NCI-H1417 treated with DMSO at 0.1 percent for 48 hours (cell line): ENCODE measurements at places on chromosomes 11 and 22.

- DNase-seq = no peak
These were observed 12.9 kb downstream of the ABTB2 start for GRCh38 chr11:34344768-34345539.

DNA sequence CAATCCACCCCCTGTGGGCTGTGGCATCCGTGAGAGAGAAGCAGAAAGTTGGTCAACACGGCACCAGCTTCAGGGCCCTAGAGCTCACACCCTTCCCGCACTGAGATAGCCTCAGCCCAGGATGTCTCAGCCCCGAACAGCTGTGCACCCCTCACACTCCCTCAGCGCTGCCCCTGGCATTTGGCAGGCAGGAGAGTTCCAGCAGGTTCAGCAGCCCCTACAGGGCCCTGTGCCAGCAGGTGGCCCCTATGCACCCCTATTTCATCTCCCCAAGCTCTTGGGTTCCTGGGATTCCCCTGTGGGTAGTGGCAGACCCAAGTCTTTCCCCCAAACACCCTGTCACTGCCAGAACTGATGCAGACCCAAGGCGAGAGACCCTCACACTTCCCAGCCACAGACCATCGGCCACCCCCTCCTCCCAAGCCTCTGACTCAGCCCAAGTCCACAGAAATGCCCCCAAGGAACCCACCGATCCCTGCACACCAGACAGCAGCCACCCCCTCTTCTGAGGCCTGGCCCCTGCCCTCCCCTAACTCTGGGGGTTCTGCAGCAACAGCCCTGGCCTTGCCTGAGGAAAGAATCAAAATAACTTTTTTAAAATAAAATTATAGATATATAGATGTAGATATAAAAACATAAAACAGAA lies 183.6 kb downstream of the IGLL1 start:
- DNase-seq = no peak

- no peak for DNase-seq
These were observed 3.3 kb upstream of the RAG1 start for GRCh38 chr11:36564376-36565030.

- no peak for DNase-seq
These were observed 7.0 kb downstream of the ROBO3 start for GRCh38 chr11:124872280-124872679.

DNA sequence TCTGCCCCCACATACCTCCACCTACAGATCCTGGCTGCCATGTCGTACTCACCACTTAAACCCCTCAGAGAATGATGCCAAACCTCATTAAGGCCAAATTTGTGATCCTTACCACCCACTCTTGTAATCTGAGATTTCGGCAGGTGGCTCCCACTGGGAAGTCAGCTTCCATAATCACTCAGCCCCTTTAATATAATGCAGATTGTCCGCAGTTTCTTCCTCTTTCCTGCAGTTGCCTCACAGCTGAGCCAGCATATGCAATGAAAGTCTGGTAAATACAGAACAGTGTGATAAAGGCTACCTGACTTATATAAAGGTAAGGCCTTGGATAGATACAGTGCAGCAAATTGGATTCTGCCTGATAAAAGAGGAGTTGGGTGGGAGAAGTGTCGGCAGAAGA lies 515.2 kb upstream of the TENM4 start:
- no peak for DNase-seq

GRCh38 chr11:8810540-8811301 lies 100.3 kb upstream of the AKIP1 start:
- peak; percentile 33 for DNase-seq
